ENCODE measurements at places on chromosomes 1 and 21.

DNA sequence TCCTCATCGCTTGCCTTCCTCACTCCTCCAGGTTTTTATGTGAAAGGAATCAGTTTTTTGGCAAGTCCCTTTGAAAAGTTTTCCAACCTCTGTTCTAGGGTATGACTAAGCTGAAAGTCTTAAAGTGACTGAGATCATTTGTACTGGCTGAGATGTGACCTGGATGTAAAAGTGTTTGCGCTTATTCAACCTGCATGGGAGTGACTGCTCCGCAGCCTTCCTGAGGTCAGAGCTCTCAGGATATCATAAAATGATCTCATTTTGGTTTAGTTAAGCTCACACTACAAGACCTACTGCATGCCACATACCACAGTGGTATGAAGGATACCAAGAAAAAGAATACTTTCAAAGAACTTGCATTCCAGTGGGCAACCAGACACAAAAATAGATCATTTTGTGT is 29.8 kb upstream of the TADA1 start:
- no peak for DNase-seq

DNA sequence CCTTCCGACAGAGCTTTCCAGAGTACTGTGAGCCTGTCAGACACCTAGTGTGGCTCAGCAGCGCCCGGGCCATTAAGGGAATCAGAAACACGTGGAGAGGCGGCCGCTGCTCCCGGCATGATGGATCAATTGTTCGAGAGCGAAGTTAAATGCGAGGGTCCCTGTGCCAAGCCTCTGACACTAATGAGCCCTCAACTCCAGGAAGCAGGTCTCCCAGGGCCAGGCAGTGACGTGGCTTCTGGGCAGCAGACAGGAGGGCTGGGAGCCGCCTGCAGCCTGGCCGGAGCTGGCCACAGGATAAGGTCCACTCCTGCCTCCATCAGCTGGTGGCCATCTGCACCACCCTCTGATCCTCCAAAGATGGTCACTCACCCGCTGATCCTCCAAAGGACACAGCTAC is 67.5 kb upstream of the CLDN14 start:
- DNase-seq = no peak

GRCh38 chr1:67555461-67556296 is 125.5 kb upstream of the SERBP1 start:
- DNase-seq = no peak

DNA sequence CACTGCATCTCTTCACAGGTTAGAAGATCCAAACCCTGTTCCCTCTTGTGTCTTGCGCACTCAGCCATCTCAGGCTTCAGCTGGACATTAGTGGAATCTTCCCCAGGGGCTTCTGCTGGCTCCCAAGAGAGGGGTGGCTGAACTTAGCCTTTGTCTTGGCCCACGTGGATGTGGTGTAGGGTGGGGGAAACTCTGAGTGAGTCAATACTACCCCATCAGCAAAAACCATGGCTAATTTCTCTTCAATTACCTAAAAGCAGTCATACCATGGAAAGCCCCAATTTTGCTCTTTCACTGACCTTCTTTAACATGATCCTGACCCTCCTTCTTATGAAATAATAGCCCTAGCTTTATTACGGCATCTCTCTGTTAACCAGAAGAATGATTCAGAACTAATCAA is 72.5 kb upstream of the RAB3GAP2 start:
- no peak for DNase-seq

- no peak for DNase-seq
These were observed 126.1 kb downstream of the SLC44A5 start for GRCh38 chr1:75484789-75485188.

DNA sequence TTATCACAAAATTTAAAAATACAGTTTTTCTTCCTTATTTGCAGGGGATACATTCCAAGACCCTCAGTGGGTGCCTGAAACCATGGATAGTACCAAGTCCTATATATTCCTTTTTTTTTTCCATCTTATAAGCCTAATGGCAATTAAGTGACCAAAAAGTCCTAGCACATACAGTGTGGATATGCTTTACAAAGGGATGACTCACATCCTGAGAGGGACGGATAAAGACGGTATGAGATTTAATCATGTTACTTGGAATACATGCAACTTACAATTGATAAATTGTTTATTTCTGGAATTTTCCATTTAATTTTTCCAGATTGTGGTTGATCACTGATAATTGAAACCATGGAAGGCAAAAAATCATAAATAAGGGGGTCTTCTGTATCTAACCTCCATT is 181.2 kb upstream of the BRINP3 start:
- DNase-seq = no peak

DNA sequence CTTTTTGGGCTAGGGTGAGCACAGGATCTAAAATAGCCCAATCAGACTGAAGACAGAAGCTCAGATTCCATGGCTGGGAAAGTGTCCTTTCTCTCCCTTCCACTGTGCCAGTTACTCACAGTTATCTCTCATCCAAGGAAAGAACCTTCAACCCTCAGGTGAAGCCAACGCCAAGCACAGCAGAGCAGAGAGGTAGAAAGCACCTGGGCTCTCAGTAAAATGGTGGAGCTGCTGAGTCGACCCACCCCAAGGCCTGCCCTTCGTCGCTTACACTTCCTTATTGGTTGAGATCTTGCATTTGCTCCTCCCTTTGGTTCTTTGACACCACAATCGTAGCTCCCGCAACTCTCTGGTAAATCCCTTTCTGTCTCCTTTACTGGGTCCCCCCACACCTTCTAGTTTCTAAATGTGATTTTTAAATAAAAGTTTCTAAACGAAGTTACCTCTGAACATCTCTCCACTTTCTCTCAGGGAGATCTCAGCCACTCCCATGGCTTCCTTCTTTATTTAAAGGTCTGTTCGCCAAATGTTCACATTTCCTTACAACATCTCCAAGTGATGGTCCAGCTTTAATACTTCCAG is 27.5 kb upstream of the SLC30A1 start:
- DNase-seq = no peak

GRCh38 chr1:228376651-228377631 is 29.7 kb downstream of the TRIM11 start:
- no peak for DNase-seq

DNA sequence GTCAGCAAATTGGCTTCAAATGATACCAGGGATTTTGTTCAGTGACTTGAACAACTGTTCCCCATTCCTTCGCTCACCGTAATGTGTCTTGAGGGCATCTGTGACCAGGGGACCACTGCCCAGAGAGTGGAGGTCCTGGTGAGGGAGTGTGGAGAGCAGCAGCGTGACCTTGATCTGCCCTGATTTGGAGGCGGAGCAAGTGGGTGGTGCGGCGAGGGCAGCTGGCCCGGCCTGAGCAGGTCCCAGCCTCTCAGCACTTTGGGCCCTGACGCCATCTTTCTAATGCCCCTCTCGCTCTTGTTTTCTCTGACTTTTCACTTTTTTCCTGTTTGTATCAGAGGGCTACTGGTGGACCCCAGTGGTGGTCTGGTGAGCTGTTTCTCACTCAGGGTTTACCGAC is 31.1 kb downstream of the DIP2A start:
- no peak for DNase-seq

DNA sequence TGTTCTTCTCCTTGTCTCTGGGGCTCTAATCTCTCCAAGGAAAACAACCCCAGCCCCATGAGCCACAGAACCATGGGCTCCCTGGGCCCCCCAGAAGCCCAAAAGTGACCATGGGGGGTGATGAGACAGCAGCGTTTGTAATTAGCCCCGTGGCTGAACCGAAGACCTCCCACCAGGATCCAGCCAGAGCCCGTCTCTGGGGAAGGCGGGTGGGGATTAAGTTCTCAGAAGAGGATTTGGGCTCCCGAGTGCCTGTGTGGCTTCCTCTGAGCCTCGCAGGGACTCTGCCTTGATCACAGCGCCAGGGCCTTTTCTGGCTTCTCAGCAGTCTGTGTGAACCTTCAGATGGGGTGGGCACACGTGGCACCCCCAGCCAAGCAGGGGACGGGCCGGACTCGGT is 77.0 kb downstream of the ALPL start:
- no peak for DNase-seq

- no peak for DNase-seq
These were observed 13.4 kb downstream of the ATF3 start for GRCh38 chr1:212621949-212622305.

DNA sequence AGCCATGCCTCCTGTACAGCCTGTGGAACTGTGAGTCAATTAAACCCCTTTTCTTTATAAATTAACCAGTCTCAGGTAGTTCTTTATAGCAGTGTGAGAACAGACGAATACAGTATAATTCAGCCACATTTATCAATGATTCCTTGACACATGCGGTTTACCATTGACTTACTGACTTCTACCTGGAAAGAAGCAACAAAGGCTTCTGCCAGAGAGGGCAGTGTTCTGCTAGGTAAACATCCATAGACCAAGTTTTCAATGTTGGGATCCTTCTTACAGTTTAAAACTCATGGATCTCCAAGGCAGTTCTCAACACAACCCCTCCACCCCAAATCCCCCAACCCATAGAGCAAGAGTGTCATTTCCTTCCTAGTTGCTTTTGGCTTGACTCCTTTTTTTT is 150.6 kb downstream of the ZNF648 start:
- no peak for DNase-seq

DNA sequence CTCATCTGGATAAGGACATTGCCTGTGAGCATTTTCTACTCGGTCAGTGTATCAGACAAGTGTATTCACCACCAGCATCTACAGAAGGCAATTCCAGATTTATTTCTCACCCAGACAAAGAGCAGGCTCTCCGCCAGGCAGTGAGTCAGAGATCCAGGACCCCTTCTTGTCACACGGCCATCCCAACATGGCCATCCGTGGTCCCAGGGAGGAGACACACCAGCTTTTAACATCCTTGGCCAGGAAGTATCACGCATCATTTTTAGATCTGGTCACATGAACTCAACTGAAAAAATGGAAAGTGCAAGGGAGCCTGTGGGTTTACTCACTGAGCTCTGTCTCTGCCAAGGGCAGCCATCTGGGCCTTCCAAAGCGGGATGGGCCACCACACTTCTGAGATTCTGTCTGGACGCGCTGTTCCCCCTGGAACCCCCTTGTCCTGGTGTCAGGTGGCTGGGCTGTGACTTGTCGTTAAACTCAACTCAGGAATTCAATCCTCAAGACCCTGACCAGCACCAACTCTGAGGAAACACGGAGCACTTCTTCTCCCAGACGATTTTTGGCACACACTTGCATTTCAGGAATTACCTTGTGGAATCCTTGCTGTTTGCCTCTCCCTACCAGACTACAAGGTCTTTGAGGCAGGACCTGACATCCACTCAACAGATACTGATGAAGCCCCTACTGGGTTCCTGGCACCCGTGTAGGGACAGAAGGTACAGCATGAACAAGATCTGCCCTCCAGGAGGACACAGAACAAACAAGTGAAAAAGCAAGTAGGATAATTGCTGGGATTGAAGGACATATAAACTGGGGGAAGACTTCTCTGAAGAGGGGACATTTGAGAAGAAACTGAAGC is 21.6 kb upstream of the CCSAP start:
- DNase-seq = no peak

GRCh38 chr1:57450981-57451380 is 27.1 kb upstream of the DAB1 start:
- no peak for DNase-seq

GRCh38 chr1:228226141-228226874 is 18.5 kb downstream of the OBSCN start:
- DNase-seq = no peak

- no peak for DNase-seq
These were observed 264.9 kb downstream of the DYRK1A start for GRCh38 chr21:37631319-37632117.

DNA sequence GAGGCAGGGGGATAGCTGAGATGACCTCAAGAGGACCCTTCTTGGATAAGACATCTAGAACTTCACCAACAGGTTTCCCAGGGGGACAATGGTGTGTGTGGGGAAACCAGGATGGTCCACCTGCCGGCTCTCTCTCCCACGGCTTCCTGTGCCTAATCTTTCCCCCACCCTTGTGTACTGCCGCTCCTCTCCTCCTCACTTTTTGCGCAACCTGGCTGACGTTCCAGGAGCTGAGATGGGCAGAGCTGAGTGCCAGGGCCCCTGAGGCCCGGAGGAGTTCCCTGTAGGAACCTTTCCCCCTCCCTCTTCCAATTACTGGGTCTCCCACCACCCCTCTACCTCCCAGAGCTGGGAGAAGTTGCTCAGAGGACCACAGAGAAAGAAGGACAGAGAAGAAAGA is 6.9 kb downstream of the SLC26A9 start:
- no peak for DNase-seq

DNA sequence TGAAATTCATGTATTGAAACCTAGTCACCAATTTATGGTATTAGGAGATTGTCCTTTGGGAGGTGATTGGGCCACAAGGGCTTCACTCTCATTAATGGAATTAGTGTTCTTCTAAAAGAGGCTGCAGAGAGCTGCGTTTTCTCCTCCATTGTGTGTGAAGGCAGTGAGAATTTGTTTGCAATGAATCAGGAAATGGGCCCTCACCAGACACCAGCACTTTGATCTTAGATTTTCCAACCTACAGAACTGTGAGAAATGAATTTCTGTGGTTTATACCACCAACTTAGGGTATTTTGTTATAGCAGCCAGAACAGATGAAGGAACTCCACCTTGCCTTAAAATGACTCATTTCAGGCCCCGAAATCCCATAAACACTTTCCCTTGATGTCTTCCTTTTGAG is 544.2 kb downstream of the RWDD3 start:
- no peak for DNase-seq

GRCh38 chr1:91345395-91346005 is 59.1 kb downstream of the HFM1 start:
- DNase-seq = no peak
